ENCODE measurements at places on chromosomes 2 and 18. TPM values are rescaled to one million over a fixed set of nuclear protein-coding genes. Genes with fewer than 3 reads are reported as not detected.

DNA sequence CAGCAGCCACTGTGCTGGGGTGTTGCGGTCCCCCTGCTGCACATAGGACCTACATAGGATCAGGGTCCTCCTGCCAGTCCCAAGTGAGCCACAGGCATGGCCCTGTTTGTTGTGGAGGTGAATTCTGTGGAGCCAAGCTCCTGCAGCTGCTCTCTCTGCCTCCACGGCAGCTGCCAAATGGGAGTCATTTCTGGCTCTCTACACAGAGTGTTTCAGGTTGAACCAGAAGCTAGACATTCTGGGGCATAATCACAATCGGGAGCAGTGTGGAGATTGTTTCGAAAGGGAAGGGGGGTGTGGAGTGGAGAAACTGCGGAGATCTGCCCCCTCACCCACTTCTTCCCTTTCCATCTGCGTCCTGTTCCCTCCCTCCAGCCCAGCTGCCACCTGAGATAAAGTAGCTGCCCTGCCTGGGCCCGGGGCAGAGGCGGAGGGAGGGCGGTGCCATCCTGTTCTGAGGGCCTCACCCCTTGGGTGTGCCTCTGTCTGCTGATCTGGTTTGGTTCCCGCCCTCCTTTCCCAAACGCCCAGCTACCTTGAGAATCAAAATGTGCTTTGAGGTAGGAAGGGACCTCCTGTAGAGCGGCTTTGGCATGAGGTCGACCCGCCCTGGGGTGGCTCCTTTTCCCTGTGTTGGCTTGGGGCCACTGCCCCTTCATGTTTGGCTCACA, 139.4 kb downstream of the WDSUB1 start:
- DNase-seq, result no peak

- no peak for DNase-seq
These were observed 322.9 kb upstream of the ACVR2A start for GRCh38 chr2:147521936-147522335.

RGPD3 gene
- 0.47 TPM for total RNA-seq

GRCh38 chr18:78129260-78129659, 850.4 kb upstream of the SALL3 start:
- DNase-seq, result no peak

DNA sequence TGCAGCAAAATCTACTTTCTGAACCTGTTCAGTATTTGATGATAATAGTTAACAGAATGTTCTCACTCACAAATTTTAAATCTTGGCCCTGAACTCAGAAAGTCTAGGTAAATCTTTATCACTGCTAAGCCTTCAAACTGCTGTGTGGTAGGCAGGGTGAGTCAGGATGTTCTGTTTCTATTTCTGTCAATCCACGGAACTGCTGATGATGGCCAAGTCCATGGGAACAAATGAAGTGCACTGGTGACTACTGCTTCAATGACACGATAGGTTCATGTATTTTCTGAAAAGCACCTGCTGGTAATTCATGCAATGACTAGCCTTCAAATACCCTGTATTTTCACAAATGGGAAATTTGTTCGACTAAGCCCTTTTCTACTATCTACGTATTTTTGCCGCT, 14.2 kb downstream of the NIFK start:
- DNase-seq, result no peak

DNA sequence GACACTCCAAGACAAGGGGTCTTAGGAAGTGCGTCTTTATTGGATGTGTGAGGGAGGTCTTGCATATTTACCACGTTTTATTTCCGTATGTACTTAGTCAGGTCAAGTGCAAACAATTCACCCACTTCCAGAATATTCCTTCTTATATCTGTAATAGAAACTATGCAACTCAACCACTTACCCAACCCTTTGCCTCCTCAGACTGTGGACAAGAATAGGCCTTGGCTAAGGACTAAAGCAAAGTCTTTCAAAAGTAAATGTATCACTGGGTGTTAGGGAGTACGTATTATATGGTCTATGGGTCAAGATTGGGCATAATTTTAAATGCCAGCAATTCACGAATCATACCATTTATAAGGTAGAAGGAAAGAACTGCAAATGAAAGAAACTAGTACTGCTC, 484.8 kb downstream of the MBD2 start:
- no peak for DNase-seq

All from omental fat pad (tissue), 4 donors.